ENCODE measurements at places on chromosomes 7 and 10.
A peak's percentile ranks its signal among the peaks of the same experiment; 100 is the strongest.

DNA sequence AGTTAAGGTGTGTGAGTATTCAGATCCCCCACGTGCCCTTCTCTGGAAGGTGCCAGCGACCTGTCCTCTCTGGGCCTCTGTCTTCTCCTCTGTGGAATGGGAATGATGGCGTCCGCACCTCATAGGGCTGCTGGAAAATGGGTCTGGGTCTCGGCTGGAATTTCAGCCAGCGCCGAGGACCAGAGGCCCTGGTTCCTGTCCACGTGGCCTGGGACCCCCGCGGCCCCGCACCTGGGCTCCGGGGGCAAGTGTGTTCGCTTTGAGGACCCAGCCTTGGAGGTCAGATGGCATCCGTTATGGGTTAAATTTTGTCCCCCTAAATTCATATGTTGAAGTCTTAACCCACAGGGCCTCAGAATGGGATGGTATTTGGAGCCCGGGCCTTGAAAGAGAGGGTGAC, 32.6 kb upstream of the PSMG3 start:
- DNase-seq, result no peak

DNA sequence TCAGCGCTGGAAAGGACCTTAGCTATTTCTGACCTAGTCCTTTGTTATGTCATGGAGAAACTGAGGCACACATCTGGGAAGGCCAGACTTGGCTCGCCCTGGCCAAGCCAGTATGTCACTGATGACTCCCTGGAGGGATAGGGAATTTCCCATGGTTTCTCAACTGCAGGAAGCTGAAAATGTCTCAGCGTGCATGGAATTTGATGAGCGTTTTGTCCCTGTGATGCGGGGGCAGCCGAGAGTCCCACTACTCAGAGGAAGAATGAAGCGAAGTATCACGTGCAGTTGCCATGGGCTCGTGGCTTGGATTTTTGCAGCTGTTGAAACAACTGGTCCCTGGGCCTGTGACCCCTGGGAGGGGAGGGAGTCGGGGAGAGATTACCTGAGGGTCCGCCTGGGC, 44.8 kb downstream of the CLIP2 start:
- no peak for DNase-seq

DNA sequence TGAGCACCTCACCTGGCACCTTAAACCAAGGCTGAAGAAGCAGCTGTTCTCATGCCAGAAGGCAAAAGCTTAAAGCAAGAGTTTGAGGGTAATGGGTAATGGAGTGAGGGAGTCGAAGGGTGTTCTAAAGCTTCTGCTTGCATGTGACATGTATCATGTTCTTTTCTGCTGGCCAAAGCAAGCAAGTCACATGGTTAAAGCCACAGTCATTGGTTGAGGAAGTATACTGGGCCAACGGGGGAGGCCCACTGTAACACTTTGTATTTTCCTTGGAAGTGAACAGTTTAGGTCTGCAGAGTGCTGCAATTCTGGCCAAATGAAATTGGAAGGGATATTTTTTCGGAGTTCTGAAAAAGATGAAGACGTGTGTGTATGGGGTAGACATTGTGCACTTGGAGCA, 75.7 kb downstream of the REEP3 start:
- DNase-seq, result no peak

DNA sequence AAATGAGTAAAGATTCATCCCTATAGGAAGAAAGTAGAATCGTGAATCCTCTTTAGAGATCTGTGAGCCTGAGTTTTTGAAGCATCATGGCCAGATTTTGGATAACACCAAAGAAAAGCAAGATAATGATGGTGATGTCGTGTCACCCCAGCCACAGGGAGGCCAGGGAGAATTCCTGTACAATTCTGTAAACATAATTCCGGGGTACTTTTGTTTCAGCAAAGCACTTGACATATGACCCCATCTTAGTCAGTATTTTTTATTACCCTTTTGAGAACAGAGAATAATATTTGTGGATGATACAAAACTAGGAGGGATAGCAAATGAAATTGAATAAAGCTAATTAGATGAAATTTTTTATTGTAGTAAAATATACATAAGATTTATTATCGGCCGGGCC, 33.8 kb downstream of the NACAD start:
- DNase-seq, result no peak

DNA sequence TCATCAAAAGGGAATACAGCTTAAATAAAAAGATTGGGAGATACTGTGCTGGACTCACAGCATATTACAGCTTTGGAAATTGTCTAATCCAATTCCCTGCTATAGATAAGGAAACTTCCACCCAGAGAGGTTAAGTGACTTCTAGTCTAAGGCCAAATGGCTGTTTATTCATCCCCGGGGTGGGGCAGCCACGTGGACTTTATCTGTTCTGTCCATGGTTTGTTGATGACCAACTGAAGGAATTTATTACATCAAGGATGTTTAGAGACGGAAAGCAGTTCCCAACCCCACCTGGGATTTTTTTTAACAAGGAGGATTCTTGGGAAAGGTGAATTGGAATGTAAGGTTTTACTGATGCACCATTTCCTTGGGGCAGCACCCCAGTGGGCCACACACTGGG, 88.6 kb downstream of the ATXN7L1 start:
- DNase-seq, result no peak

DNA sequence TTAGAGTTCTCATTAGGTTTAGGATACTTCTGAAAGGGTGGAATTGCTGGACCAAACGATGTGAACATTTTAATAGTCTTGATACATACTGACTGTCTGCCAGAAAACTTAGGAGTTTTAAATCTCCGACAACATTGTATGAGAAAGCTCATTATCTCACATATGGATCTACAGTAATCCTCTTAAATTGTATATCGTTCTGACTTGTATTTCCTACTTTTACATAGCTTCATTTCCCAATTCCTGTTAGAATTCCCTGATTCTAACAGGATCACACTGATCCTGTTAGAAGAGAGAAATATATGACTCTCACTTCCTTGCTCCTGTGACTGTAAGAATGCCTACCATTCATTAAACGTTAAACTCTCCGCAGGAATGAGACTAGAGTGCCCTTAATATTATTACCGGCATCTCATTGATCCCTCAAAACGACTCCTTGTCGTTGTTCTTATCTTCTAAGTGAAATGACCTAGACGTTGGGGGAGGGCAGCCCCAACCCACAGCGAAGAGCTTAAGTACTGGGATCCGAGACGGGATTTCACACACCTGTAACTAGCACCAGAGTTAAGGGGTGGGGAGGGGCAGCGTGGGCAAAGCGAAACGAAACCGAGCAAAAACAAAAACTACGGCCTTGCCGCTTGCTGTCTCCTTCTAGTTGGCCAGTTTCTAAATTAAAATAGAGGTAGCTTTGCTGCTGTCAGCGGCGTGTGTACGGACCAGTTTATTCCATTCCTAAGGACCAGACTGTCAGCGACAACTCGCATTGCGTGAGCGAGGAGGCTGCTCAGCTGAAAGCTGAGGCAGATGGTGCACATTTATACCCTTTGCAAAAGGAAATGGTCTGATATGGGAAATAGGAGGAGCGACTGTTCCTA, 678 bp upstream of the TMEM106B start:
- DNase-seq, result peak; percentile 30

GRCh38 chr10:4981722-4982471, 18.7 kb downstream of the AKR1C1 start:
- DNase-seq, result no peak

DNA sequence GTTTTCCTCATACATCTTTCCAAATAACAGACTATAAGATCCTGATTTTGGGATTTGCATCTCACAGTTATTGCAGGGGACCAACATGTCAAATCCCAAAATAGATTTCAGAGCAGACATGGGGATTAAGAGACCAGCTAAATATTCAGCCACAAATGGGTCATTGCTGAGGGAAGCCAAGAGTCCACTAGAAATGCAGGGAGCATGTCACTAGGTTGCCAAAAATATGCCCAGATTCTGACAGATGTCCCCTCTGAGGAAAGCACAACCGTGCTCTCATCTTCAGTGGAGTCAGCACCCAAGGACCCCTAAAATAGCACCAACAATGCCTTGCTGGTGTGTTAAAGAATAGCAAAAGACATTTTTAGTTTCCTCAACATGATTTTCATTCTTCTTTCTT, 56.2 kb upstream of the AGK start:
- DNase-seq, result no peak

DNA sequence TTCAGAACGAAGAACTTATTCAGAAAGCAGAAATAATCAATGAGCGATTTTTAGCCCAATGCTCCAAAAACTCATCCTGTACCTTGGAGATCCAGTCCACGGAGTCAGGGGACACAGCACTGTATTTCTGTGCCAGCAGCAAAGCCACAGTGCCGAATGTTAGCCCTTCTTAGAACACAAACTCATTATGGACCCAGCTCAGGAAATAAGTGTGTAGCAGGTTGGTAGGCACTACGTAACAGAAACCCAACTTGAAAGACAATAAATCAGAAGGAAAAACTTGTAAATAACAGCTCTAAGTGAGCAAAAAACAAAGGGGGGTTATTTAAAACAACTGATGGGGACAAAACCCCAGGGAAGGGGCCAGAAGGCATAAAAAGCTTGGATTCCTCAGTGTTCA, 112.0 kb upstream of the PRSS1 start:
- no peak for DNase-seq

- no peak for DNase-seq
Observed at GRCh38 chr10:80538481-80539185, 931 bp downstream of the SH2D4B start.

DNA sequence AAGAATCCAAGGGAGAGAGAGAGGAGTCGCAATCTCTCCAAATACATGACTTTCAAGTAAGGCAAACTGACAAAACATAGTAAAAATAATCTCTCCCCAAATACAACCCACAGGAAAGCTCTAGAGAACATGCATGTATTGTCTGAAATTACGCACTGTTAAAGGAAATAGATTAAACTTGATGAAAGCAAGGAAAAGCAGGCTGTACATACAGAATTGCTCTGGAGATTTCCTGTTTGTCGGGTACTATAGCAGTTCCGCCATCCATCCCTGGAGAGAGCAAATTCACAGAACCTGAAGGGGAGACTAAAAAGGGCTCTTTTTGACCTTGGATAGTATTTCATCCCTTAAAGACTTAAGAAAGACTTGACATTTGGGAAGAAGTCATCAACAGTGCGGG, 170.2 kb upstream of the BET1 start:
- no peak for DNase-seq

GRCh38 chr7:37943905-37944736, 23.7 kb downstream of the EPDR1 start:
- DNase-seq, result no peak

DNA sequence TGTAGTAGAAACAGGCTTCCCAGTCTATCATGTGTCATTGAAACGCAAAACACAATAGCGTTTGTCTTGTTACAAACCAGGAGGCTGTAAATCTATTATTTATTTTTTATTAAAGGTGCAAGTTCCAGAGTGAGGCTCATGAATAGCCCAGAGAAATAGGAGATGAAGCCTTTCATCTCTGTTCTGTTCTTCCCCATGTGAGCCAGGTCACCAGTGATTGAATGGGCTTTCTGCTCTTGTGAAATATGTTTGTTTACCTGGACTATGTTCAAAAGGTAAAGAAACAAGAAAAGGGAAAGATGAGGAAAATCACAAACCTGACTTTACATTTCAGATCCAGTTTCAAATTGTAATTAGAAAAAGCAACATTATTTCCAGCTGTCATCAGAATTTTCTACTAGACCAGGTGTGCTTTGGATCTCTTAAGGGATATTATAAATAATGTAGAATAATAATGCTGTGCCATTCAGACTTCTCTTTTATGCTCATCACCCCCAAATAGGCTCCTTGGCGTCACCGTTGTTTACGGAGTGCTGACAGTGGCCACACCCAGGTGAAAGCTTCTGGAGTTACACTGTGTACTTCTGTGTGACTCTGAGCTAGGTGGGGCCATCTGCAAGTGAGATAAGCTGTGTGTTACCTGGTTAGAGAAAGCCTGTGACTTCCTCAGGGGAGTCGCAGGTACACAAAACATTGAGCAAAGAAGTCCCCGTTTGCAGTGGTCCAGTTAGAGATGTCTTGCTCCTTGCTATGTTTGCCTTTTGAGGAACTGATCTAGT, 274.9 kb downstream of the SDK1 start:
- DNase-seq, result no peak

DNA sequence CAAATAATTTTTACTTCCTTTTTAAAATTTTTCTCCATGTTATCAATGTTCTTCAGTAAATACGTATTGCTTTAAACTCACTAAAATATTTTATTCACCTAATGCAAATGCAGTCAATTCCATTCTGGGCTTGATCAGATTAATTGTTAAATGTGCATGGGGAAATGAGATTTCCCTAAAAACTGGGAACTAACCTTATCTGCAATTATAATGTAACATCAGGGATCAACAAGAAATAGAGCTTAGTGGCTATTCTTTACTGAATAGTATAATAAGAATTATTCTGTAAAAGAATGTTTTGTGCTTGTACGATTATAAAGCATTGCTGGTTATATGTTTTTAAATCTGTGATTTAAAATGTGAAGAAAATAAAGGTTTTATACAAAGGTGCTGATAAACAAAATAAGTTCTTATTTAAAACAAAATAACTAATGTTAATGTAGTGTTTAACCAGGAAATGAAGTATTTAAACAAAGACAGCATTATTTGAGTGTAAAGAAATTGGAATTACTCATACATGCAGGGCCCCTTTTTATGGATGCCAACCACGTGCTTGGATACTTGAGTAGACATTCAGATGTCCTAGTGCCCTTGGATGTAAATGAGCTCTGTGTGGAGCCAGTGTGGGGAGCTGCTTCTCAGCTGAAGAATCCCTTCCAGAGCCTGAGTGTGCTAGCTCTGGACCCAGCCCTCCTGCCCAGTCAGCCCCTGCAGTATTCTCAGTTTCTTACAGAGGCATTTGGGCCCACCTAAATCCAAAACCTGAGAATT, 84.2 kb downstream of the REEP3 start:
- no peak for DNase-seq

DNA sequence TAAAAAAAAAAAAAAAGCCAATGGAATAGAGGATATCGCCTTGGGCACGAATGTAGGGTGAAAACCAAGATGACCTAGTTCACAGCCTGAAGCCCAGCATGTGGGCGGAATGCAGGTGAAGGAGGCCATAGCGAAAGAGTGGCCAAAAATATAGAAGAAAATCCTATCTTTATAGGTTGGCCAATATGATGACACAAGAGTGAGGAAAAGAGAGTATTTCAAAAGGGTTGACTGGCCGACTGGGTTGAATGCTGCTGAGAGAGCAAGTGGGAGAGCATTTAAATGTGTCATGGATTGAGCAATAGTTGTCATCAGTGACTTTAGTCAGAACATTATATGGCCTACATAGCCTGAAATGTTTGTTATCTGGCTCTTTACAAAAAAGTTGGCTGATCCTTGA, 17.2 kb upstream of the GLI3 start:
- DNase-seq, result no peak

DNA sequence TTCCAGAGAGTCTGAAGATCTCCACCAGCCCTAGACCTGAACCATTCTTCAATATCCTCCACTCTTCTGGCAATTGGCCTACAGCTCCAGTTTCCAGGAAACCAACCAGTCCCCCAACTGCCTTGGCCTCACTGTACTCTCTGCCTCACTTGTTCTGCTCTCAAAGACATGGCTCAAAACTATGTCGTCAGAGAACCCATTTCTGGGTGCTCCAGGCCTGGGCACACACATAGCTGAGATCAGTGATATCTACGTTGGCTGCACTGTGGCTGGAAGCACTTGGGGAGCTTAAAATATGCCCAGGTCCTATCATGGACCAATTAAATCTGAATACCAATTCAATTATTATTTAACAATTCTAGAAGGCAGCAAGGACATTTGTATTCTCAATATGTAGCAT, 93.1 kb downstream of the COBL start:
- no peak for DNase-seq
